ENCODE measurements at places on chromosomes 3 and 15. TPM values are rescaled to one million over a fixed set of nuclear protein-coding genes. Genes with fewer than 3 reads are reported as not detected.

DNA sequence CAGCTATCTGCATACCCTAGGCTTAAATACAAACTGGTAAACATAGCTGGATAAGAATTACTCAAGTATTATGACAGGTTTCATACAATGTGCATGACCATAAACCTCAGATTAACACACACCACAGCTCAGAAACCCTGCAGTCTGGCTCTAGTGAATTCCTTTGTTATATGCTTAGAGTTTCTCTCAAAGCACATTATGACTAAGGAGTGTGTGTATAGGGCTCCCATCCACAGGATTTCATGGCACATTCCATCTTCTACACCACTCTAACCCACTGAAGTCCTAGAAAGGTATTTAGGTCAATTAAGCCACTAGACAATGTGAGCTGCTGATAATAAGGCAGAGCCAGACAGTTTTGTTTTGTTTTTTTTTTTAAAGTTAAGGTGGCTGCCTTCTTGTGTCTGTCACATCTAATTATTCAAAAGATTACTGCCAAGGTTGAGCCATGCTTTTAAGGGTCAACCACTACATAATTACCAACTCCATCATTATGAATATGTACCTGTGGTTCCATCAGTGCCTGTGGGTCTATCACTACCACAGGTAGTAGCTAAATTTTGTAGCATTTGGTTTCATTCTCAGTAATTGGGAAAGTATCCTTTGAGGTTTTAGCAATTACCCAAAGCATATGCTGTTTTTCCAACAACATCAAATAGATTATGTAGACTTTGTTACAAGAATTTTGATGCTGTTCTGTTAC is 107.0 kb downstream of the ALCAM start:
- DNase-seq: peak; percentile 4

DNA sequence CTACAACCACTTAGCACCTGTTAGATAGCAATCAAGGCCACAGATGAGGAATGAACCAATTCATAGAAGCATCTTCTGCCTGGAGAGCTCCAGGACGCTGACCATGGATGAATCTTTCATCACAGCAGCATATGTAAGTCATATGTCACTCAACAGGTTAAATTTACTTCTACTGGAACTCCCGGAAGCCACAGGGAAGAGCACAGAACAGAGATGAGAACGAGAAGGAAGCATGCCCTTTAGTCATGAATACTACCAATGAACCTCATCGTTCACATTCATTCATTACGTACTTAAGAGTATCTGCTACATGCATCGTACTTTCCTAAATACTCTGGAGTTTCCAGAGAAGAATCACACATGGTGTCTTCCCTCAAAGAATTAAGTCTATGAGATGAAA is 192.8 kb downstream of the STT3B start:
- no peak for DNase-seq

GRCh38 chr3:38226273-38226672 is 39.3 kb upstream of the SLC22A13 start:
- DNase-seq: no peak

DNA sequence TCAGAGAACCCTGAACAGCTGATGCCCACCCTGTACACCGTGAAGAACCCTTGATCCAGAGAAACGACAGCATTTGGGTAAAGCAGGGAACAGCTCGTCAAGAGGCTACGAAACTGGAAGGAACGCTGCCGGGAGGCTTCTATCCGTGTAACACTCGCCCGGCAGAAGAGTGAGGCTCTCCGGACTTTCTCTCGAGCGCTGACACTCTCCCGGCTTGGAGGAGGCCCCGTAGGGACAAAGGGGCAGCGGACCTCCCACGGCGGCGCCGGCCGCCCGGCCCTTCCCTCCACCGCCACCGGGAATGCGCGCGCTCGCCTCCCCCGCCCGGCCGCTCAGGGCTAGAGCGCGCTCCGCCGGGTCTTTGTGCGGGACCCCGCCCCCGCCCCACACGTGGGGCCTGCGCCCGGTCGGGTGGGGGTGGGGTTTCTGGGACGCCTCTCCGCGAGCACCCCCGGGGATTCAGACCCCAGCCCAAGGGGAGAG is 1.7 kb downstream of the HYAL2 start:
- peak; percentile 95 for DNase-seq

- no peak for DNase-seq
Measured at GRCh38 chr15:39239562-39239961, 341.3 kb upstream of the THBS1 start.

DNA sequence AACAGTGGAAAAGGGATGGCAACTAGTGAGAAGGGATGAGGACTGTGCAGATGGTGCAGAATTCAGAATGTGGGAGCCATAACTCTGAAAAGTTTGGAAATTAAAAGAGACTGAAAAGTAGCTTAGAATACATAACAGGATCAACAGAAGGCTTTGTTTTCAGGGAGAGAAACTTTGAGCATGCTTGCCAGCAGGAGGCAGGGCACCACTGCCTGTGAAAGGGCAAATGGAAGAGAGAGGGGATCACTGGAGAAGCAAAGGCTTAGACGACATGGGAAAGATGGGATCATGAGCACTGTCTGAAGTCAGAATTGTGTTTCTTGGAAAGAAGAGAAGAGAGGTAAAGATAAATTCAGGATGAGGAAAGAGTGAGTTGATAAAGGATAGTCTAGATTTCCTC is 99.6 kb downstream of the ABI3BP start:
- no peak for DNase-seq

DNA sequence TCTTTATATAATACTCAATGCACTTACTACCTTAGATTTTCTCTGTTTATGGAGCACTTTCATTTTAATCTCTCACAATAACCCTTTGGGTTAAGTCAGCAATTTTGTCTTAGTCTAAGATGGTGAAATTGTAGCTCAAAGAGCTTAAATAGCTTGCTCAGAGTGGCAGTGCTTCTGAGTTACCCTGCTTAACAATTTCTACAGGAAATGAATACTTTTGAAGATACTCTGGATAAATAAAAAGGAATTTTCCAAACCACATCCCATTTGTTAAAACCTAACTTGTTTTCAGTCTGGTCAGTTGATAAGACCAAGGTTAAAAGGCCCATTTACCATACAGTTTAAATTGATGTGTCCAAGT is 37.2 kb downstream of the HMG20A start:
- DNase-seq: no peak

- DNase-seq: no peak
Measured at GRCh38 chr3:46266598-46266997, 24.3 kb downstream of the CCR3 start.

DNA sequence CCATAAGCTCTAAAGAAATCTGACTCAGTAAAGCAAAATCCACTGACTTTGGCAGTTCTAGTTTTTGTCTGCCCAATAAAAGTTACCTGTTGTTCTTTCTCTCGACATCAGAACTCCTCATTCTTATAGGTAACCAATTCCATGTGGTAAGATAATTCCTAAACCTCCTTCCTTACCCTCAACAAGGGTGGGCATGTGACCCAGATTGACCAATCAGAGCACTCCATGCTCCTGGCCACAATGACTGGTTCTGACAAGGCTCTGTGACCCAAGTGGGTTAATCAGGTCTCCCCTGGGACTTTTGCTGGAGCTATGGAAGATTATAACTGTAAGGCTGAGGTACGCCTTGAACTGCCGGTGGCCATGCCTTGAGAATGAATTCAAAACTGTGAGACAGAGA is 31.7 kb downstream of the LINS1 start:
- DNase-seq: no peak

DNA sequence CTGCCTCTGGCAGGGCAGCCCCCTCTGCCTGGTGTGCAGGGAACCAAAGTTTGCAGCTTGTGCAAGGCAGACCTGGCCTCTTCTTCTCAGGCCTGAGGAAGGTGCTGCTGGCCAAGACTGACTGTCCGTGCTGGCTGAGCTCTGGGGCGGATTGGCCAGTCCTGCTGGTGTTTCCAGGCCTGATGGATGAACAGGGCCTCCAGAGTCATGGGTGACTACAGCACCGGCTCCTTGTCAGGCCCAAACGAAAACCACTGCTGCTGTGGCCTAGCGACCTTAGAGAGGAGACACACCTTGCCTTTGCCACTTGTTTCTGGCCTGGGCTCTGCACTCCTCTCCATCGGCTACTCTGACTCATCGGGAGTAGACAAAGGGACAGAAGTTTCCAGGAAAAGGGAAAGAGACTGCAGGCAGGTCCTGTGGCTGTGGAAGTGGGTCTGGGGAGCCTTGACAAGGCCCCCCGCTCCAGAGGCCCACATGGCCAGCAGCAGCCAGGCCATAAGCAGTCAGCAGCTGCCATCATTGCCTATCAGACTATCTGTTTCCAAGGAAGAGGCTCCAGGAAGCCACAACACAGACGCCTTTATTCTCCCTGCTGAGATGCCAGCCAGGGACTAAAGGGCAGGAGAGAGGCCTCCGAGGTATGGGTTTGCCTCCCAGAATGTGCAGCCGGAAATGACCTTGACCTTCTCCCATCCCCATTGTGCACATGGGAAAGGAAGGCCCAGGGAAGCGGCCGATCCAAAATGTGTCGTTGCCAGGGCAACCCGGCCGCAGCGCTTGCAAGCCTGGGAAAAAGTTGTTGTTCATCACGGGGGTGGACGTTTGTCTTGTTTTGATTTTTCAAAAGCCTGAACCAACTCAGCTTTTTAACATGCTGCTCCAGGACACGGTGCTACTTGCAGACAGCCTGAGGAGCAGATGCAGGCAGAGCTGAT is 160.5 kb downstream of the CHSY1 start:
- peak; percentile 80 for DNase-seq

GRCh38 chr3:24067483-24067882 is 122.4 kb downstream of the NR1D2 start:
- no peak for DNase-seq

DNA sequence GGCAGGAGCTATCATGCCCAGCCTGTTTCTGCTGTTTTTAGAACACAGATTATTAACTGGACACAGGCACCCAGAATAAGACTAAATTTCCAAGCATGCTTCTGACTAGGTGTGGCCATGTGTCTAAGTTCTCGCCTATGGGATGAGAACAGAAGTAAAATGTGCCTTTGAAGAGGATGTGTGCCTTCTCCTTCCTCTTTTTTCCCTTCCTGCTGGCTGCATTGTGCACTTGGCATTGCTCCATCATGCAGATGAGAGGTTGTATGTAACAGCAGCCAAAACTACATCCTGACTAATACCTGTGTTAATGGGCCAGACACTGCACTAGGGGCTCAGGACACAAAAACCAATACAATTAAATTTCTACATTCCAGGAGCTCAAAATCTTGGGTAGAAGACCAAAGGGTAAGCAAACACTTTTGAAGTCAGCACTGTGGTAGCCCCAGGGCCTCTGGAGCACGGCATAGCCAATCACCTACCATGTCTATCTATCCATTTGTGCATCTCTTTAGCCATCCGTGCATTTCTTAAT is 40.9 kb upstream of the RNU6-1 start:
- peak; percentile 45 for DNase-seq

IL5RA gene
- 0.92 TPM for total RNA-seq

EFCC1 gene
- total RNA-seq: 10.3 TPM

CEP63 gene
- 47.4 TPM for total RNA-seq

LRRC31 gene
- total RNA-seq: 15.2 TPM

SHC4 gene
- not detected for total RNA-seq

ADPRH gene
- 0.89 TPM for total RNA-seq

CPNE4 gene
- total RNA-seq: 1.8 TPM

Measured in stomach (tissue), 19 donors.